ENCODE measurements at places on chromosomes 1 and 21.

GRCh38 chr1:6987940-6988339 is 202.7 kb downstream of the CAMTA1 start:
- no peak for DNase-seq

DNA sequence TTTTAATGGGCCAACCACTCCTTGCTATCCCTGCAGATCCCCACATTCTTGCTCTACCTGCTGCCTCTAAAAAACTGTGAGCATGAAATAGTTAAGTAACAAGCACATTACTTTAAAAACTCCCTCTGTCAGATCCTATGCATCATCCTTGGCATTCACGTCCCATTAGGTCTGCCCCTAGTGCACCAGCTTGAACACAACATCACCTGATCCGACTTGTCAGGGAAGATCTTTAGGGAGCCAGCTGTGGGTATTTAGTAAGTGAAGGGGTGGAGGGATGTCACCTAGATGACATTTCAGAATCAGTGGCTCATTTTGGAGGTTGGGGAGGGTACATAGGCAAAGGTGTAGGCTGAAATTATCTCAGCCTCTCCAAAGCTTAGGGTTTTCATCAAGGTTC is 33.5 kb downstream of the RXRG start:
- no peak for DNase-seq

- DNase-seq = no peak
Observed at GRCh38 chr1:161913482-161914140, 110.1 kb downstream of the OLFML2B start.

DNA sequence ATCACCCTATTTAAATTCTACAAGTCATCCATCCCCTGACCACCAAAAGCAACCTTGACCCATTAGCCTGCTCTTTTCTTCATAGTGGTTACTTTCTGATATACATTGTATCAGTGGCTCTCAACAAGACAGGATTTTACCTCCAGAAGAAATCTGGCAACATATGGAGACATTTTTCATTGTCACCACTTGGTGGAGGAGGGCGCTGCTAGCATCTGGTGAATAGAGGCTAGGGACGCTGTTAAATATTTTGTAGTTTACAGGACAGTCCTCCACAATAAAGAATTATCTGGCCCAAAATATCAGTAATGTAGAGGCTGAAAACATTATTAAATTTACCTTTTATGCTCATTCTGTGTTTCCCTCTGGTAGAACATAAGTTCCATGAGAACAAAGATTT is 6.1 kb downstream of the HSPA13 start:
- DNase-seq = no peak

DNA sequence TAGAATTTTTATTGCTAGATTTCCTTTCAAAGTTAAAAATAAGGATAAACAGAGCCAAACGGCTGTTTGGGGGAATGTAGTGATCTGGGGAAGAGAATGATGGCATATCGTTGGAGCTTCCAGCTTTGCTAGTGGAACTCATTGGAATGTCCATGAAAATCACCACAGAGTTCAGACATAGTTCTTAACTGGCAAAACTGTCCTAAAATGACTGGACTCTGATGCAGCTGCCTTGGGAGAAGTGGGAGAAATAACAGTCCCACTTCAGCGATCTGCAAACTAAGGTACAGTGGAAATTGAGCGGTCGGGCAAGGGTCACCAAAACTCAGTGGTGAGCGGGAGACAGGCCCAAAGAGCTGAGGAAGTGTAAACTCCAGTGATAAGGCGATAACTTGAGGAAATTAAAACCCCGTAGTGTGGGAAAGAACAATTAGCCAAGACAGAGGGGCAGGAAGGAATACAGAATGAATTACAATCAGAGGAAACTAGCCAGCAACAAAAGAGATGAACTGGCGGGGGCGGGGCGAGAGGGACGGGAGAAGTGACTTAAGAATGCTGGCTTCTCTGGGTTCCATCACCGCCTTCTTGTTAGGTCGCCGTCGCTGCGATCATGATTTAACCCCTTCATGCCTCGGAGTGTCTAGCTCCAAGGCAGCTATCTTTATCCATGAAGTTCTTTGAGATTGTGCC is 89.8 kb upstream of the ARHGAP29 start:
- DNase-seq = no peak

- peak; percentile 83 for DNase-seq
Observed at GRCh38 chr1:9490605-9491339, 48.5 kb upstream of the SLC25A33 start.

- DNase-seq = no peak
Observed at GRCh38 chr1:18652791-18653190, 22.1 kb downstream of the PAX7 start.

DNA sequence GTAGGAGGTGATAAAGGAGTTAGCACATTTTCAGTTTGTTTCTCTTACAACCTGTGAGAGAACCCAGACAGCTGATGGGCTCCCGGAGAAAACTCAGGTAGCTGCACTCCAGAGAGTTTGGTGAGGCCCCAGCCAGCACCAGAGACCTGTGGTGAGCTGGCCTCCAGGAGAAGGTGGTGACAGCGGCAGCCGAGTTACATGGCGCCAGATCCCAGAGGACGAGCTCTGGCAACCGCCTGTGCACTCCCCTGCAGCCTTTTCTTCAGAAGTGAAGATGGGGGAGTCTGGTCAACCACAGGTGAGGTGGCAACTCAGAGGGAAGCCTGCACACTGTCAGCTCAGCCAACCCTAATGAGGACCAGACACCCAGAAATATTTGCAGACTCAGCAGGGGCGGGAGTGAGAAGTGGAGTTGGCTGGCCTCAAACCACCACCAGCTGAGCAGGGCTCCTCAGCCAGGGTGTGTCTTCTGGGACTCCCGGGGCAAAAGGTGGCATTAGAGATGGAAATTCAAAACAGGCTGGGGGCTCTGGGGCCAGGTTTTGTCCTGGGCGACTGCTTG is 209.7 kb downstream of the SETD4 start:
- no peak for DNase-seq

- no peak for DNase-seq
Observed at GRCh38 chr21:45204395-45204794, 83.3 kb downstream of the POFUT2 start.

- DNase-seq = no peak
Observed at GRCh38 chr1:224087286-224087794, 26.6 kb upstream of the FBXO28 start.

- DNase-seq = no peak
Observed at GRCh38 chr1:194103101-194103500, 916.7 kb upstream of the B3GALT2 start.

DNA sequence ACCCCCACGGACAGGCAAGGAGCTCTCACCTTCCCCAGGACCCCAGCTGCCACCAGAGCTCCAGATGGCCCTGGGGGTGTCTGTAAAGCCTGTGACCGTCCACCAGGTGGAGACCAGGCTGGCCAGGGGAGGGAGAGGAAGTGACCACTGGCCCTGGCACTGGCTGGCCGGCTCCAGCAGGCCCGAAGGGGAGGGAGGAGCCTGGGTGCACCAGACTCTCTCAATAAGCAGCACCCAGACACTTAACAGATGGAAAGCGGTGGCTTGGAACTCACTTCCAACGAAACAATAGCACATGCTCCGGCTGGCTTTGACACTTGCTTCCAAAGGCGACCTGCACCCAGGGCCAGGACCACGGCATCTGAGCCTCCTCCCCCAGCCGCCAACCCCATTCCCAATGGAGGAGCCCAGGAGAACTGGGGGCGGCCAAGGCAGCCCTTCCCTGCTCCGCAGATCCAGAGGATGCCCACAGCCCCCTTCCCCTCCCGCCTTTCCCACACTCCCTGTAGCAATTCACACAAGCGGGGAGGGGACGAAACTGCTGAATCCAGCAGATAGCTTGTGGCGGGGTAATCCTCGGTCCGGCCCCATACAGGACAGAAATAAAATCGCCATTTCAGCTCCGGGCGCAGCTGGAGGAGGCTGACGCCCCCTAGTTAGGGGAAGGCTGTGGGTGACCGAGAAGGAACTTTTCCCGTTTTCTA is 742 bp upstream of the PDE9A start:
- no peak for DNase-seq

DNA sequence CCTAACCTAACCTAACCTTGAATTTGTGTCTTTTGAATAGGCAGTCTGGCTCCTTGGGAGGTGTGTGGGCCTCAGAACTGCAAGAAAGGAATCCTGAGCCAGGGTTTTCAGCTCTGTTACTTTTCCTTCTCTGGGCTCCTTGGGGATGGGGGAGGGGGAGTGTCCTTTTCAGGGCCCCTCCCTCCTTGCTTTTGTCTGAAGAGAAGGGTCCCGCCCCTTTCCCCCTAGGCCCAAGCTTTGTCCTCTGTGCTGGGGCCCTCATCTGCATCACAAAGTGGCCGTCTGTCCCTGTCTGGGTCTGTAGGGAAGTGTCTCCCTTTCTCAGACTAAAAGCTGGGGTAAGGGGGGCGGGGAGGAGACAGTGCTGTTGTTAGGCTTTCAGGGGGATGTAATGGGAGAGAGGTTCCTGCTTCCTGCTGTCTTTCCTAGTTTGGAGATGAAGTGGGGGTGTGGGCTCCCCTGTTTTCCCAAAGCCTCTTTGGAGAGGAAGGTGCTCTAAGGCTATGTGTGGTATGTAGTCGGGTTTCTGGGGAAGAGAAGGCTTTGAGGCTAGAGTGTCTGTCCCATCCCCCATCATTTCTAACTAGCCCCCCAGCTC is 3.1 kb downstream of the AGO1 start:
- DNase-seq = no peak

- DNase-seq = no peak
Observed at GRCh38 chr1:230682274-230682673, 31.6 kb downstream of the AGT start.

DNA sequence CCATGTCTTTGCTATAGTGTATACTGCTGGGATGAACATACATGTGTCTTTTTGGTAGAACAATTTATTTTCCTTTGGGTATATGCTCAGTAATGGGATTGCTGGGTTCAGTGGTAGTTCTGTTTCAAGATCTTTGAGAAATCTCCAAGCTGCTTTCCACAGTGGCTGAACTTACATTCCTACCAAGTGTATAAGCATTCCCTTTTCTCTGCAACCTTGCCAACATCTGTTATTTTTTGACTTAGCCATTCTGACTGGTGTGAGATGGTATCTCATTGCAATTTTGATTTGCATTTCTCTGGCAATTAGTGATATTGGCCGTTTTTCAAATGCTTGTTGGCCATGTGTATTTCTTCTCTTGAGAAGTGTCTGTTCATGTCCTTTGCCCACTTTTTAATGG is 37.5 kb upstream of the ANGPTL1 start:
- no peak for DNase-seq

GRCh38 chr1:209341146-209341545 is 242.4 kb upstream of the CAMK1G start:
- no peak for DNase-seq

GRCh38 chr1:204442376-204443259 is 31.0 kb upstream of the PPP1R15B start:
- DNase-seq = no peak

DNA sequence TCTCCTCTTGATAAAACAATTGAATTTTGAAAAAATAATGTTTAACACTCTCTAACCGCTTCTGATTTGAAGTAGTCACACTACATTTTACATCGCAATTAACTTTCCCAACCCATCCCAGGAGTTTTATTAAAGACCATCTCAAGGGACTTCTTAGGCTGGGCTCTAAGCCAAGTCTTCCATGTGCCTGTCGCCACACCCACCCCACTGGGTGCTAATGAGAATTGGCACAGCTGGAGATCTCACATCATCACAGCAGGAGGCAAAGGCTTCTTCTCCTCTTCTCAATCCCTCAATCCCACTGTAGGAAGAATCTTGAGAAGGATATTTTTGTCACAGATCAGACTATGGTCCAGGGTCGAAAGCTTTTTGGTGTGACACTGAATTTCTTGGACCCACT is 328.9 kb downstream of the NUF2 start:
- no peak for DNase-seq

DNA sequence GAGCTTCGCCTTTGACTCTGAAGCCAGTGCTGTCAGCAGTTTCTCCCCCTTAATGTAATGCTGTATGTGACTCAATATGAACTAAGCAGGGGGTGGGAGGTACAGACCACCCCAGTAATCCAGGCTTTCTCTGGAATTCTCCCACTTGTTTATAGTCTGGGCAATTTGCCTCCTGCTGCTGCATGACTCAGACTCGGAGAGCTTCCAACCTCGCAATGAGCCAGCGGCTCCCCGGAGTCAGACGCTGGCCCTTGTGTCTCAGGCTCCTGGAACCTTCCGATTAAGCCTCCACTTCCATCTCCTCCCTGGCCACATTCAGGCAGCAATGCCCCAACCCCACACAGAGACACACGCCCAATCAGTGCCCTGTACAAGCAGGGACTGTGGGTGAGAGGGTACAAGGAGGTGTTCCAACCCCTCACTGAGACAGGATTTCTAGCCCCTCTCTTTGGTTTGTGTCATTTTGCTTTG is 471.7 kb upstream of the VAMP3 start:
- no peak for DNase-seq

DNA sequence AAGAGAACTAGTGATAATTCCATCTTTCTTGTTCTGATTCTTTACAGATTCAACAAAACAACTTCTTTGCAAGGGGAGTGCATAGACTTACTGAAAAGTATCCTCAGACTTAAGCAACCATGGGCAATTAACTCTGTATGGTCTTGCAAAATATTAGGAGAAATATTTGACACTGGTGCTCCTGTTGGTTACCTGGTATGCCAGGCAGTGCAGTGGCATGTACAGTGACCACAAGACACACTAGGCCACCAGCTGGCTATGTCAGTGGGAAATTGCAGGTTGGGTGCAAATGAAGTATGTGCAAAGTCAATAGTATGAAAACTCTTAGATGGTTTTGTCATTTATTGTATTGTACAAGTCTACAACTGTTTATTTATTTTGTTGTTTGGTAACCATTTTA is 34.5 kb downstream of the EPS15 start:
- DNase-seq = no peak

DNA sequence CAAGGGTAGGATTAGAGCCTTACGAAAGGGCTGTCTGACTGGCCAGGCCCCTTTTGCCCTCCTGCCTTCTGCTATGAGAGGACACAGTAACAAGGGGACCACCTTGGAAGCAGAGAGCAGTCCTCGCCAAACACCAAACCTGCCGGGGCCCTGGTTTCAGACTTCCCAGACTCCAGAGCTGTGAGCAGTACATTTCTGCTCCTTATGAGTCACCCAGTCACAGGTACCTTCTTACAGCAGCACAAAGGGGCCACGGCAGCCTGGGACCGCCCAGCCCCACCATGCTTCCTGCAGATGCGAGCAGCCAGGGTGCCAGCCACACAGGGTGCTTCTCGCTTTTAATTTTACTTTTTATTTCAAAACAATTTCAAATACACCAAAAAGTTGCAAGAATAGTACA is 17.2 kb upstream of the POFUT2 start:
- DNase-seq = no peak

DNA sequence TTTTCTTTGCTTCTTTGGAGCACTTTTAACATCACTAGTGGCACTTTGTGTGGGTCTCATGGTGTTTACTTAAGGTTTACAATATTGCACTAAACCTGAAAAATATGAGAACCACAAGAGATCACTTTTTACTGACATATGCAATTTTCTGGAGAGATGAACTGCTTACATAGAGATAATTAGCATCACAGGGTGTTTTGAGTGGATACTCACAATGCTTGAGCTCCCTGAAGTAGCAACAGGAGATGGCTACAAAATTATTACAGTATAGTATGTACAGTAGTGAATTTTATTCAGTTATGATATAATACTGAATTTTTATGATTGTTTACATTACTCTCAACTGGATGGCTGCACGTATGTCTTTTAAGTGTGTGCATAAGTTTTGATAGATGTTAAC is 22.6 kb downstream of the RPRD2 start:
- no peak for DNase-seq
